ENCODE measurements at places on chromosomes 6 and 20.

DNA sequence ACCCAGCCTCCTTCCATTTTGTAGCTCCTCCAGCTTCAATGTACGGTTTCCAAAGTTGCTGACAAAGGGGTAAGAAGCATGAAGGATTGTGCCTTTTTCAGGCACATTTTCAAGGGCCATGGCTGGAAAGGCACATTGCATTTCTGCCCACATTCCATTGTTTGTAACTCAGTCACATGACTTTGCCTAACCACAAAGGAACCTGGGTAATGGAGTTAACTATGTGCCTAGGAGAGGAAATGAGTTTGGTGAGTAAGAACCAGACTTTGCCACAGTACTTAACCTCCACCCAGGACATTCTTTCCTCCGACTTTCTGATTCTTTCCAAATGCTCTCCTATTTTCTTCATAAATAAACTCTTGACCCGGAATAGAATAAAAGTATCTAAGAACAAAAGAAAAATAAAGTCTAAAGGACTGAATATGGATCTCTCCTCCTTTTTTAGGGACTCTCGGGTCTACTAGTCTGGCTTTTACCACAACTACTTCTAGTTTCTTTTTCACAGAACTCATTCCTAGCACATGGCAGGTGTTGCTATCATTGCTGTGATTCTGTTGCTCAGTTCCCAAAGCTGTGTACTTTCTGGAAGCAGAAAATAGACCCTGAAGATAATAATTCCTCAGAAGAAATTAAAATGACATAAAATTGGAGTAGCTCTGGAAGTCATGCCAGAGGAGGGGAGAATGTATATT is 81.5 kb upstream of the ISM1 start:
- no peak for DNase-seq

DNA sequence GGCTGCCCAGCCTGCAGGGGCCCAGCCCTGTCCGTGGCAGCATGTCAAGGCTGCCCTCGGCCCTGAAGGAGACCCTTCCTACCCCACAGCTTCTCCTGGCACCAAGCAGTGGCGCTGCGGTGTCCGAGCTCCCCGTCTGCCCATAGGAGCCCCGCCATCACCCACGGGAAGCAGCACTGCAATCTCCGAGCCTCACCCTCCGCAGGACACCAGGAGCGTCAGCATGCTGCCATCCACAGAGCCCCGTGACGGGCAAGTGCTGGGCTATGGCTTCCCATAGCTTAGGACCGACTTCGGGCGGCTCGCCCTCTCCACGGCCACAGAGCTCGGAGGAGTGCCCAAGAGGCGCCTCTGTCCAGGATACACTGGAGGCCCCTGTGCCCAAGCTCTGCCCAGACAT is 25.1 kb downstream of the YTHDF1 start:
- DNase-seq = no peak

DNA sequence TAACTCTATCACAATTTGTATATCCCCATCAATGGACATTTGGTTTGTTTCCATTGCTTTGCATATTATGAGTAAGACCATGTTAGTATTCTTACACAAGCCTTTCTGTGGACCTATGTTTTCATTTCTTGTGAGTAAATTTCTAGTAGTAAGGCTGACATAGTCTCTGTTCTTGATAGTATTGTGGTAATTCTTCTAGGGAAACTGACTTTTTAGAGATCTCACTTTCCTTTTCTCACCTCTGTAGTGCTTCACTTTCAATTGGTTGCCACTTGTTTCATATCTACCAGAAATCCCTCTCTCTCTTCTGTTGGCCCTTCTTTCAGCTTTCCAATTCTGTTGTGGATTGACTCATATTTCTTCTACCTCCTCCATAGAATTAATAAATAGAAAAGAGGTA is 8.5 kb downstream of the ISM1 start:
- DNase-seq = no peak

DNA sequence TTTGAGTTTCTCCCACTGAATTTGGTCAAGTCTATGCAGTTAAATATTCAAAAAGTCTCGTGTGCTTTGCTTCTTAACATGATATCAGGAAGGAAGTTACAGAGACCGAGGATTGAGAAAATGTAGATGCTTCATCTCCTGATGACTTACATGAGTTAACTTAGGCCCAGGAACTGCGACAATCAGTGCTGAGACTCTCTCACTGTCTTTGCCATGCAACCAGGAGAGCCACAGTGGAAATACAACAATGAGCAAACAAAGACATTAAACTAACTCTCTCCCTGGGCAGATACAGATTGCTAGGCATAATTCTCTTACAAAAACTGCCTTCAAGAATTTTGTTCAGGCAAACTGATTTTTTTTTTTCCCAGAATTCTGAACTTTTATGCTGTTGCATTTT is 440.6 kb upstream of the EPHA7 start:
- DNase-seq = no peak

DNA sequence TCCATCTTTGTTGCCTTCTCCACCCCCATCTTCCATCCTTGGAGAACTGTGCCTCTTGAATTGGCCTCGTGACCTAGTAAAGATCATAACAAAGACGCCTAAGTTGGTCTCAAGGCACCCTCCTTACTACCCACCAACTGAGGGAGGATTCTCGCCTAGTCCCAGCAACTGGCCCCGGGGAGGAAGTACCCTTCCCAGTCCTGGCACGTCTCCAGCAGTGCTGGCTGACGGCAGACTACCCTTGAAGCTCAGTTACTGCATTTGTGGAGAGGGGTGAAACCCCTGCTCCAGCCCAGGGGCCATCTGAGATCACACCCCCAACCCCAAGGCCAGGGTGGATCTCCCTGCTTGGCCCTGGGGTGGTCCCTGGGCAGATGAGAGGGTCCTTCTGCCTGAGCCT is 2.1 kb upstream of the OSBPL2 start:
- DNase-seq = no peak

DNA sequence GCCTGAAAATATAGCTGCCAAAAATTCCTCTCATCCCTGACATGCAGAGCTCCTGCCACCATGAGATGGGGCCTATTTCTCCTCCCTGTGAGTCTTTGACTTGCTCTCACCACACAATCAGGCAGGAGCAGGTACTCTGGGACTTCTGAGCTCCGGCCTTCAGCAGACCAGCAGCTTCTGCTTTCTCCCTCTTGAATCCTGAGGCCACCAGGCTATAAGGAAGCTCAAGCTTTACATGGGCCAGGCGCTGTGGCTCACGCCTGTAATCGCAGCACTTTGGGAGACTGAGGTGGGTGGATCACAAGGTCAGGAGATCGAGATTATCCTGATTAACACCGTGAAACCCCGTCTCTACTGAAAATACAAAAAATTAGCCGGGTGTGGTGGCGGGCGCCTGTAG is 238.7 kb upstream of the RREB1 start:
- DNase-seq = no peak

DNA sequence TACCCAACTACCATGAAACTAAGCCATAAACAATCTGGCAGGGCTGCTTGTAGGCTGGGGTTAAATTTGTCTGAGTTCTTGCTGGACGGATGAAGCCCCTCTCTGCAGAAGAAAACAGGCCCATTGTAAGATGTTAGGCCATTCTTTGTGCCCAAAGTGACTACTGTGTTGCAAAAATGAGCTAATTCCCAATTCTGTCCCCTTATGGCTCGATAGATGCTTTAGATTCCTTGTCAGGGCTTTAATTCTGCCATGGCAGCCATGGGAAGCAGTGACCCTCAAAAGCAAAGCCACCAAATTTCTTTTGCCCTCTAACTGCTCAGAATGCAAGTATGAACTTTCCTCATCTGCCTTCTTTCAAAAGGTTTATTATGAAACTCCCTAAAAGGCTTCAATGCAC is 45.2 kb downstream of the LAMA4 start:
- DNase-seq = no peak

DNA sequence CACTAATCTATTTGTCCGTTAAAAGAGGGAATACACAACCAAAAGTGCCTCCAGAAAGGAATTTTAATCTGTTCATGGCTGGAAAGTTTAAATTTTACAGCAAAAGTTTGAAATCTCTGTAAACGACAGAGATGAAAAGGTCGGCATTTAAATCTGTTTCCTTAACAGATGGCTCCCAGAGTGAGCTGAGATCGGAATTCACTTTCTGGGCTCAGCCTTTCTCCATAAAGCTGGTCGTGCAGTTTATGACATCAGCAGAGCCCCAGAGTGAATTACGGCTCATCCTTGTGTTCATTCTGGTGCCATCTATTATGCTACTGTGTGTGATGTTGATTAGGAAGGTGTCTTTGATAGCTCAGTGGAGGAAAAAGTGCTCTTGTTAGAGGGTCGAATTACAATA is 117.6 kb upstream of the ZFP64 start:
- DNase-seq = no peak

DNA sequence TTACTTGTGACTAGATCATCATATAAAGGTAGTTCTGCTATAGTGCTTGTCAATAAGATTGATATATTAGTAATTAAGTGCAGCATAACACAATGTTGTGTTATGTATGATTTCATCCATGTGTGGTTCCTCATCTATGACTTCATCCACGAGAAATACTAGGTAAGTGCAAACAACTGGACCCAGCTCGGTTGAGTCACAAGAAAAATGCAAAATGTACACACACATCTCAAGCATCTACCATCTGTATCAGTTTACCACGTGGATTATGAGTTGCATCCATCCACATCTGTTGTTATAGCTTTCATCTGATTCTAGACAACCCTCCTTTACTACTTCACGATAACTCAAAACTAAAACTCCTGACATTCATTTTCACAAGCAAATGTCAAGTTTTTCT is 517.0 kb upstream of the CITED2 start:
- DNase-seq = no peak

GRCh38 chr6:170438861-170439260 is 114.2 kb downstream of the PSMB1 start:
- DNase-seq = no peak

DNA sequence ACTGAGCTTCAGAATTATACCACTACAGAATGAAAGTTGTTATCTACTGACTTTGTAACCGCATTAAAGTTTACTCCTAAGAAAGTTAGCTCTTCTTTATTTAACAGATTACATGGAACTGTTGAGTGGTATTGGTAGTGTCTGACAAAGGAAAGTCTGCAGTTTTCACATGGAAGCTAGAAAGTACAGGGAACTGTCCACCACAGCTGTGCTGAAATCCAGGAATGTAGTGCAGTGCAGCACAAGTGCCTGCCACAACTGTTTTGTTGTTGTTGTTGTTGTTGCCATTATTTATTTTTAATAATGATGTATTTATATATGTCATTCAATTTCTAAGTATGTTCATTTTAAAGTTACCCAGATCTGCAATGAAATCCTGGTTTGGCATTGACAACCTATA is 464.9 kb downstream of the TBC1D32 start:
- no peak for DNase-seq

- DNase-seq = no peak
These were observed 789.1 kb upstream of the HS3ST5 start for GRCh38 chr6:115131709-115132490.

- no peak for DNase-seq
These were observed 244.7 kb downstream of the CDKAL1 start for GRCh38 chr6:20778912-20779311.

DNA sequence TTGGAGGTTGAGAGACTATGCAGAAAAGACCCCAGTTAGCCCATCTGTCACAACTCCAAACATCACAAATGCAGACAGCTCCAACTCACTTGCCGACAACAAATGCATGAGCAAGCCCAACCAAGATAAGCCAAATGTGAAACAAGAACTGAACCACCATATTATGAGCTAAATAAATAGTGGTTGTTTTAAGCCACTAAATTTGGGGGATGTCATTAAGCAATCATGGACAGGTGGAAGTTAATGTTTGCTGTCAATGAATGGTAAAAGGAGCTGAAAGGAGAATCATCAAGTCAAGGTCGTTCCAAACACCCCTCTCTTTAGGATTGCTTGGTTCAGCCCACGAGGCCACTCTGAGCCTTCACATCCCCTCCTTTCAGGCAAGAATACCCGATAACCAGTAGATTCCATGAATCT is 71.2 kb upstream of the PLCB4 start:
- no peak for DNase-seq
